NCI-H1436 (cell line): ENCODE measurements at places on chromosomes 2 and 18.
A peak's percentile ranks its signal among the peaks of the same experiment; 100 is the strongest.

- no peak for DNase-seq
These were observed 22.1 kb upstream of the LBH start for GRCh38 chr2:30209227-30209626.

- DNase-seq = no peak
These were observed 57.0 kb downstream of the ZNF407 start for GRCh38 chr18:74654638-74655037.

DNA sequence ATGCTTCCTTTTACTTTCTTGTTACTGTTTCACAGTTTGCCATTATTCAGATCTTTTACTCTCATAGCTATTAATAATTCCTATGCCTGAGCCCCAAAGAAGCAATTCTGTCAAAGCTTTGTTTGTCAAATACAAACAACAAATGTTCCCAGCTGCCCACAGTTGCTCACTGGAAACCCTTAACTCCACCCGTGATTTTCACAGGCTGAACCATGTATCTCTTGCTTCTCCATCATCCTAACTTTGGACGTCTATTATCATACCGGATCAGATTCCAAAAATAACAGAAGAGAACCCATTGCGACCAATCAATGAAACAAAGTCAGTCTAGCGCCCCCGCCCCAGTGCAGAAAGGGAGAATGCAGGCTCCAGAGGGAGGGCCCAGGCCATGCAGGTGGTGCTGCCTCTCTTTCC, 24.2 kb downstream of the COLEC12 start:
- no peak for DNase-seq

DNA sequence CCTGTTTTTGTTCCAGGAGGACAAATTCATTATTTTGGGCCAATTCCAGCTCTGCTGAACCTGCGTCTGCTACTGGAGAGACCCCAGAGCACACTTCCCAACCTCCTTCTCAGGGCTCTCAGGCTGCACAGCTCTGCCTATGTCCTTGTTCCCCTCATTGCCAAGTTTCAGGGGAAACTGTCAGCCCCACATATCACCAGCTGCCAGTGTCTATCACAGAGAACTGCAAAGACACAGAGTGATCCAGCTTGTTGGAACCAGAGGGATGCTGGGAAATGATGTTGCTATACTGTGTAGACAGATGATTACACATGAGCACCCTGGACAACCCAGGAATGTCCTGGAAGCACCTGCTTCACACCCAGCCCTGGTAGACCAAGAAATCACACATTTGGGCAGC, 67.4 kb upstream of the TMEM247 start:
- DNase-seq = no peak

DNA sequence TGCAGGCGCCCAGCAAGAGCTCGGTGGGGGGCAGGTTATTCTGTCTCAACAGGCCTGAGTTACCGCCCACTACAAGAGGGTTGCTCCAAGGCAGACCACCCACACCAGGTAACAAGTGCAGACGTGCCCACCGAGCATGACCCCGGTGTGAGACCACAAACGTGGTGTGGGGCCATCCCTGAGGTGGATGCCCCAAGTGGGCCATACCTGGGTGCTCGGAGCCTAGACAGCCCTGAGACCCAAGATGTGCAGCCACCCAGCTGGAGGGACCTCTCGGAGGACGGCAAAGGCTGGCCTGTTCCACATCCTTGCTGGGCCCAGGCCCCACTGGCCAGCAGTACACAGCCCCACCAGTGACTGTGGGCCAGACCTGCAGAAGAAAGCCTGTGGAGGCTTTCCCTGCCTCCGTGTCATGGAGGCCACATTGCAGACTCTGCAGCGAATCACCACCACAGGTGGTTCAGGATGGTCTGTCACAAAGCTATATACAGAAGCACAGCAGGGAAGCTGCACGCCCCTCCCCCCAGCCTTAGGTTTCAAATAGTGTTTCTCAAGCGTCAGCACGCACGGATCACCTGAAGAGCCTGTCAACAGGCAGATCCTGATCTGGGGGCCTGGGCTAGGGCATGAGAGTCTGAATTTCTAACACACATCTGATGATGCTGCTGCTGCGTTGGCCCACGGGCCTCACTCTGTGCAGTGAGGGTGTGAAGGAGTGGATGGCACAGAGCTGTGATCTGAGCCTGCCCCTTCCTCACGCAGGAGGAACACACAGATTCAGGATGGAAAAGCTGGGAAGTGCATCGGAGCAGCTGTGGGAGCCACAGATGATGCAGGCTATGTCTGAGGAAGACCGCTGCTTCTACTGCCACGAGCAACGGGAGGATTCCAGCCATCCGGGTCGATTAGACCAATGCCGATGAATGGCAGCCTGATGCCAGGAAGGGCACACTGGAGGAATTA, 96.8 kb downstream of the UXS1 start:
- no peak for DNase-seq

DNA sequence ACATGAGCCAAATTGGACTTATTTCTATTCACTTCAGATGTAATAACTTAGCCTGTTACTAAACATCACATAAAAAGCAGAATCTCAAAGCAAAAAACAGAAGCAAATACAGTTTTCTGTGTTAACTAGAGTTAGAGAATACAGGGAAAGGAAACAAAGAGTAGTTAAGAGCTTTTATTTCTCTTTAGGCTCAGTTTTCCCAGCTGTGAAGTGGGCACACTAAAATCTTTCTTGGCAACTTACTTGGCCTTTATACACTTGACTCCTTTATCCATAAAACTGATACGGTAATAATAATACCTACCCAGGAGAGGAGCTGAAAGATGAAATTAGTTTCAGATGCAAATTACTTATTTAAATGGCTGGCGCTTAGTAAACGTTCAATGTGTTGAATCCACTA, 132.8 kb upstream of the SPATS2L start:
- no peak for DNase-seq

- DNase-seq = no peak
These were observed 183.1 kb downstream of the MYCN start for GRCh38 chr2:16123421-16123820.

DNA sequence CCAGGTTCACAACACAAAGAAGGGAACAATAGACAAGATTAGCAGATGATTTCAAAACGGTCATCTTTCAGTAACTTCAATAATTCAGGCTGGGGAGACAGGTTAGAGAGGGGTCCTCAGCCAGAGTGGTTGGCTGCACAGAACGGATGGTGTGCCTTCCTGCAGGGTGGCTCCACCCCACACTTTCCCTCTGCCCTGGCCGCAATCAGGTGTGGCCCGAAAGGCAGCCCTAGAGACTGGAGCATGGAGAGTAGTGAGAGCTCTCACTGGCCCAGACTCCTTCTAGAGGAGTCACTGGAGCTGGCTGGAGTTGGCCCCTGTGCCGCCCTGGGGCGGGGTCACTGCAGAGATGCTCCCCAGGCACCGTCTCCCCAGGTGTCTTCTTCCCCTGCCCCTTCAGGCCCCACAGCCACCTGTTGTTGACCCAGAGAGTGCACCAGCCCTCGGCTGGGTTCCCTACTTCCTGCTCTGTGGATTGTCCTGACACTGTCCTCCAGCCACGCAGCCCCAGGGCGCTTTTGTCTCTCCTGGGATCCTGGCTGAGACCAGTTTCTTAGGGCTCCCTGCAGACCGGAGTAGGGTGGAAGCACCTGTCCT, 126.8 kb downstream of the PXDN start:
- no peak for DNase-seq

DNA sequence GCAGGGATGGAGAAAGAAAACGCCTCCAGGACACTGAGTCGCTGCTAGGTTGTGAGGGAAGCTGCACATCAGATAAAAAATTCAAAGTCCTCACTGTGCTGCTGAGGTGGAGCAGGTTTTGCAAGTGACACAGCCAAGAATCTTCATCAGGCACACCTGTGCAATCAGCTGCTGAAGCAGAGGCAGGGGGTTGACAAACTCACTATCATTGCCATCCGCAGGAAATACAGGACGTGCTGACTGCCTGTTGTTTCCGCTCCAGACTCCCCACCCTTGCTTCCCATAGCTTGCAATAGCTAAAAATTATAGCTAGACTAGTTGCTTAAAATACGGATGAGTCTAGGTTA, 147.8 kb upstream of the FHL2 start:
- no peak for DNase-seq

GRCh38 chr18:36530676-36531405, 233.3 kb downstream of the FHOD3 start:
- DNase-seq = no peak

- no peak for DNase-seq
These were observed 1.0 kb downstream of the EPHA4 start for GRCh38 chr2:221571025-221571550.

- DNase-seq = no peak
These were observed 183.9 kb downstream of the NCK2 start for GRCh38 chr2:105928563-105928962.

GRCh38 chr18:5900262-5900661, 4.9 kb upstream of the TMEM200C start:
- DNase-seq = no peak

DNA sequence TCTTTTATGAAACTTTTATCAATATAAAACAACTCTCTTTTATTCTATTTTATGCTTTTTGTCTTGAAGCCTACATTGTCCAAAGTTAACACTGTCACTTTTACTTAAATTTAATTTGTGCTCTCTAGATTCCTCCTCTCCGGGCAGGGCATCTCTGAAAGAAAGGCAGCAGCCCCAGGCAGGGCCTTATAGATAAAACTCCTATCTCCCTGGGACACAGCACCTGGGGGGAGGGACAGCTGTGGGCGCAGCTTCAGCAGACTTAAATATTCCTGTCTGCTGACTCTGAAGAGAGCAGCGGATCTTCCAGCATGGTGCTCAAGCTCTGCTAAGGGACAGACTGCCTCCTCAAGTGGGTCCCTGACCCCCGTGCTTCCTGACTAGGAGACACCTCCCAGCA, 447.7 kb upstream of the FANCL start:
- no peak for DNase-seq

GRCh38 chr2:25276569-25277465, 64.9 kb downstream of the DNMT3A start:
- DNase-seq = no peak

- no peak for DNase-seq
These were observed 20.0 kb downstream of the SP140L start for GRCh38 chr2:230346921-230347533.

- no peak for DNase-seq
These were observed 190.7 kb upstream of the SPHKAP start for GRCh38 chr2:228372212-228372611.

- no peak for DNase-seq
These were observed 4.1 kb upstream of the TMEM18 start for GRCh38 chr2:681312-681711.

- no peak for DNase-seq
These were observed 907.0 kb downstream of the CPS1 start for GRCh38 chr2:211463397-211463796.

GRCh38 chr2:154233231-154233630, 361.5 kb downstream of the GALNT13 start:
- DNase-seq = no peak

DNA sequence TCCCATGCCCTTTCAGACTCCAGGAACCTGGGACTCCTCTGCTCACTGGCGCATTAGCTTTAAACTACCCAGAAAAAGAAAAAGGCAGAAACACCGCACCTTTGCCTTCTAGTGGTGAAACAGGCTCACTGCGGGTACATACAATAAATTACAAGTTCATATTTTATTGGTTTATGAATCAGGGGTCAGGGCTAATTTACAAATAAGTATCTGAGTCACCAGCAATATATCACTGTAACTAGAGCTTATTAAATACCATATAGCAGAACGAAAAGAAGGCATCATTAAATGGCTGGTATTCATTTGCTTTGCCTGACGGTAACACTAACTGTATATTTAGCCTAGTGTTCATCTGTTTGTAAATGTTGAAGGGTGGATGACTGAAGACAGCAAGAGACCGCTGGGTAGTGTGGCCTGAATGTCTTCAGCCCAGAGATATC, 26.9 kb upstream of the DTNB start:
- peak; percentile 46 for DNase-seq

GRCh38 chr2:147006736-147007141, 838.1 kb upstream of the ACVR2A start:
- no peak for DNase-seq
